ENCODE measurements at places on chromosomes 5 and 9.

DNA sequence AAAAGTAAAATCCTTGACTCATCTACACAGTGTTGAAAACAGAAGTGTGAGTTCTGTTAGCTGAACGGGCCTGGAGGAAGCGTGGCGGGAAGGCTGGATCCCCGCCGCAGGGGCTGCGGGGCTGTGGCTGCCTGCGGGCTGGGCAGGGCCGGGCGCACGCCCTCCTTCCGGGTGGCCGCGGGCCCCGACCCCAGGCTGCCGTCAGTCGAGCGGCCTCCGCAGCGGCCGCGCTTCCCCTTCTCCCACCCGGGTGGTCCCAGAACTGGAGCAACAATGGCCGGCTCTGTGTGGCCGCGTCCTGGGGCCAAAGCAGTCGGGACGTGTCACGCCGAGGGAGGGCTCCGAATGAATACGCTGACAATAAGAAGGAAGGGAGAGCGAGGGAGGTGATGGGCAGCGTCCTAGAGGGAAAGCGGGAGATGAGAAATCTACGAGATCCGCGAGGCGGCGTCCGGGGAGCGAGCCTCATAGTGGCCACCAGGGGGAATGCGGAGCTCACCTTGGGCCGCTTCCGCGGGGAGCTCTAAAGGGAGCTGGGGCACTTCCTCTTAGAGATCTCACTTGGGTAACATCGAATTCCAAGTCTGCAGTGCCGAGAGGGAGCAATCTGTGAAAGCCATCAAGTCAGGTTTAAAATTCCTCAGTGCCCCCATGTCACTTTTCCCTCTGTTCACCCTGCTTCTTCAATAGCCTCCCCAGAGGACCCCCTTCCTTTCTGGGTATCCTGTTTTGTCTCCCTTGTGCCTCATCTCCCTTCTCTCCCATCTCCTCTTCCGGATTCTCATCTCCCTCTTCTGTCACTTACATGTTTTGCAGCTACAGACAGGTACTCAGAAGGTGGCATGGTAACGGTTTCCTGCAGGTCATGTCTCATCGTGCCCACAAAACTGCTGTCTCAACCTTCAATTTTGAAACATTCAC, 83.9 kb downstream of the SLC1A3 start:
- peak; percentile 85 for DNase-seq

DNA sequence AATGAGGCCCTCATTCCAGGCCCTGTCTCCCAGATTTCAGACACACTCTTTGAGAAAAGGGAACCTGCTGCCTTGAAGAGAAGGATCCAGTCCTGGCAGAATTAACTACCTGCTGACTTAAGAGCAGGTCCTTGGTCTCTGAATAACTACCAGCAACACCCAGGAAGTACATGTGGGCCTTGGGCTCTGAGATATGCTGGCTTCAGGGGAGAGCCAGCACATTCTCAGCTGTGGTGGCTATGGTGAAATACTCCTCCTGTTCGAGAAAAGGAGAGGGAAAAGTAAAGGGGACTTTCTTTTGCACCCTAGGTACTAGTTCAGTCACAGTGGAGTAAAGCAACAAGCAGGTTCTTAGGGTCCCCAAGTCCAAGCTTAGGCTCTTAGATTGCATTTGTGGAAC, 120.0 kb downstream of the HMHB1 start:
- DNase-seq = no peak

- DNase-seq = no peak
These were observed 305.0 kb upstream of the MEF2C start for GRCh38 chr5:89187883-89188465.

DNA sequence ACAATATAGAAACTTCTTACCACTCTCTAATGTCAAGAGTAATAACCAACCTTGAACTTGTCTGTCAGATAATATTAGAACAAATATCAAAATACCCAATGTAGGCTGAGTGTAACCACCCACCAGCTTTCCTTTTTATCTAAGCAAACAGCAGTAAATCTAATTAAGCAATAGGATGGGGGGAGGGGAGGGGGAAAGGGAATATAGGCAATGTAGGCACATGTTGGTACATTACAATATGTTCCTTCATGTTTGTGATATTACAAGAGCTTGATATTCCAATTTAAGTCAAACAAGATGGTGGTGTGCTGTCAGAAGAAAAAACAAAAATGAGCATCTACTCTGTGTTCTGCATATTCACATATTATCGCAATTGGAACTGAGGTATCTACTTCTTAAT, 158.2 kb downstream of the DENND1A start:
- no peak for DNase-seq

GRCh38 chr5:133334796-133335639, 277.3 kb downstream of the FSTL4 start:
- DNase-seq = no peak

DNA sequence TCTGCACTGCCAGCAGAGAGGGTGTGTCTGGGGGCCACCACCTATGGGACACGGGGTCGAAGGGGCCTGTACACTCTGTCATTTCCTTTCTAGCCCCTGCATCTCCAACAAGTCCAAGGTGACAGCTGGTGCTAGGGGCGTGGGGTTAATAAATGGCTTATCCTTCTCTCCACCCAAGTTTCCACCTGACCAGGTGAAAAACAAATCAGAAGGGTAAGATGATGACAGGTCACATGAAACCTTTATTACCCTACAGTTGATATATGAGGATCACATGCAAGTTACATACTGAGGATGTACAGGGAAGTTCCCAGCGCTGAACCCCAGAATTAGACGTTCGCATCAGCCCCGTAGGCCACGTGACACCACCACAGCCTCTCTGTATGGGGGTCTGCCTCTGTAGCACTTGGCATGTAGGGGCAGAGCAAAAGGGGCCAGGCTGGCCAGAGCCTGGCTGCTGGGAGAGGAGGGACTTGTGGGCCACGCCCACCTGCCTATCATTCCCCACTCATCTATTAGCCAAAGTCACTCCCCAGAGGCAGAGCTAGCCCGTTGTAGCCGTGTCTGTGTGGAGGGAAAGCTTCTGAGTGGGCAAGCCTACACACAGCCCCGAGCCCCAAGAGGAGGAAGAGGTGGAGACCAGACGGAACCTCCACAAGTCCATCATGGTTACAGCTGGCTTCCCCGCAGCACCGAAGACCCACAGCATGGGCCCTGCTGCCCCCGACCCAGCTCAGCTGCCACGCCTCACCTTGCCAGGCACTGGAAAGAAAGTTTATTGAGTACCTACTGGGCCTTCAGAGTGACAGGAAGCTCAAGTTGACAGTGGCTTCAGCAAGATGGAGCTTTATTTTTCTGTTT, 2.2 kb downstream of the TMEM141 start:
- DNase-seq = peak; percentile 67

- DNase-seq = no peak
These were observed 18.7 kb upstream of the PARP8 start for GRCh38 chr5:50647726-50648125.

- DNase-seq = no peak
These were observed 6.0 kb upstream of the ZDHHC12 start for GRCh38 chr9:128729766-128730517.

All from left colon (tissue), 2 donors.